ENCODE measurements at places on chromosomes 5 and 9. TPM values are rescaled to one million over a fixed set of nuclear protein-coding genes. Genes with fewer than 3 reads are reported as not detected.

ZNF883 gene
- 2.8 TPM for total RNA-seq

ADRB2 gene
- 5.2 TPM for total RNA-seq

MAPK9 gene
- 51.3 TPM for total RNA-seq

HTR4 gene
- 0.27 TPM for total RNA-seq

MCC gene
- total RNA-seq: 17.5 TPM

ABO gene
- total RNA-seq: 2.3 TPM

STPG3 gene
- not detected for total RNA-seq

All from heart left ventricle (tissue), 16 donors.